ENCODE measurements at places on chromosomes 11 and 22.

DNA sequence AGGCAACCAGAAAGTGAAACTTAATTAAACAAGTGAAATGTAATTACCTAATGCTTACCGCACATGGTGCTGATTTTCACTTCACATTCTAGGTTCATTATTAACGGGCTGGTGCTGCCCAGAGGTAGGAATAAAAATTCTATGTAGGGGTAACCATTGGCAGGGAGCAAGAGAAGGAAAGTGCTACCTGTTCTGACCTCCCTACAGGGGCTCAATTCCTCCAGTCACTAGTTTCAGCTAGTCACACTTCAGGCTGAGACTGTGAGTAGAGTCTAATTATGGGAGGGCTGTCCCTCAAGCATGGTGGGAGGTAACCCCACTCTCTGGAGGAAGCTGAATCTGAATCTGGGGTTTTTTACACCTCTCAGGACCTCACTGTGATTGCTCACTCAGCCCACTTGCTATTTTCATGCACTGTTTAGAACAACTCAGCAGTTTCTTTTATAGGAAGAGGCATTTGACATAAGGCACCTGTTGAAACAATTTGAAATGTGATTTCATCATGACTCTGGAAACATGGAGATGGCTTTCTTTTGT is 75.4 kb downstream of the MAML2 start:
- no peak for DNase-seq

- no peak for DNase-seq
Measured at GRCh38 chr11:31913985-31914384, 102.9 kb upstream of the PAX6 start.

DNA sequence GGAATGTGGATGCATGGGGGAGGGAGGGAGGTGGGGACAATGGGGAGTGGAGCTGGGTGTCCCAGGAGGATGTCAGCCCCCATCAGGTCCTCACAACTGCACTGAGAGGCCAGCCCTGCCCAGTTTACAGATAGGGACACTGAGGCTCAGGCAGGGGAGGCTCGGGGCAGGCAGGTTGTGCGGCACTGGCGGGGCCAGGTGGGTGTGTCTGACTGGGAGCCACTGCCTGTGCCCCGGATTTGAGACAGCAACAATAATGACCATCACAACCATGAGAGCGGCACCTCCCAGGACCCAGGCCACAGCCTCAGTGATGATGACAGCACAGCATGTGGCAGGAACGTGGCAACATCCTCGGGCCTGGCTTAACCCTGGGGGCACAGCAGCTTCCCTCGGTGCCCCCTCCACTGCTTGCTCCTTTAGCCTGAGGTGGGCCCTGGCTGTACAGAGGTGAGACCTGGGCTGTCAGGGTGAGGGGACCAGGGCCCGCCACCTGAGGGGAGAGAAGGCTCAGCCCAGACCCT is 32.0 kb downstream of the SHISAL1 start:
- no peak for DNase-seq

- no peak for DNase-seq
Measured at GRCh38 chr11:8149726-8150125, 19.1 kb downstream of the RIC3 start.

GRCh38 chr11:15754221-15754620 is 602.1 kb downstream of the SOX6 start:
- DNase-seq = no peak

DNA sequence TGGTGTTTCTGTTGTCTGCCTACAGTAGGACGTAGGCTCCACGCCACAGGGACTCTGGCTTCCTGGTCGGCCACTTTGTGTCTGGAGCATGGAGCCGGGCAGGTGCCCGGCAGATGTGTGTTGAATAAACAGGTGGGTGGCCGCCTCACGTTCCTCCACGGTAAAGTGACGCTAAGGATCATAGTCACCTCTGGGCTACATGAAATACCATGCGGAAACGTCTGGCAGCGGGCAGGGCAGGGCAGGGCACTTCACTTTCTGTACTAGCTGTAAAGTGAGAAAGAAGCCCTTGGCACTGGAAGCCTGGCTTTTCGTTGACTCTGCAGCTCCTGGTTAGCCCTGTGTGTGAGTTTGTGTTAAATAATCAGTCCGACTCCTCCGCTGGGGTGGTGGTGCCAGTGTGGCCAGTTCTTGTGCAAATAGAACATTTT is 52.4 kb downstream of the MCM5 start:
- no peak for DNase-seq

- DNase-seq = no peak
Measured at GRCh38 chr11:67634366-67635230, 4.9 kb upstream of the NUDT8 start.

- no peak for DNase-seq
Measured at GRCh38 chr11:1884303-1884700, 7.4 kb downstream of the PRR33 start.

DNA sequence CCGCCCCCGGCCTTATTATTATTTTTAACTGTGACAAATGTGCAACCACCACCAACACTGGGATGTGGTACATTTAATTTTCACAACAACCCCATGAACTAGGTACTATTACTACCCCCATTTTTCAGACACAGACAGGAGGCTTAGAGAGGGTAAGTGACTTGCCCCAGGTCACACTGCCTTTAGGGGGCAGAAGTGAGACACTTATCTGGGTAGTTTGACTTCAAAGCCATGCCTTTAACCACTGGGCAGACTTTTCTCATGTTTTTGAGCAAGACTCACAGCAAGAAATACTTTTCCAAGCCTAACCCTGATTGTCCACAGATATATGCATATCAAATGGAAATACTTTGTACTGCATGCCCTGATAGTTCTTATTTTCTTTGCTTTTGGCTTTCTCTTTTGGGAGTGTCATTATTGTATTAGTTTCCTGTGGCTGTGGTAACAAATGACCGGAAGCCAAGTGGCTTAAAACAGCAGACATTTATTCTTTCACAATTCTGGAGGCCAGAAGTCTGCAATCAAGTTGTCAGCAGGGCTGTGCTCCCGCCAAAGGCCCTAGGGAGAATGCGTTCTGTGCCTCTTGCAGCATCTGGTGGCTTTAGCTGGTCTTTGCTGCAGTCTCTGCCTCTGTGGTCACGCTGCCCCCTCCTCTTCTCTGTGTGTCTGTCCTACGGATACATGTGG is 110.8 kb downstream of the GRIK4 start:
- no peak for DNase-seq

- no peak for DNase-seq
Measured at GRCh38 chr11:125093502-125093901, 17.9 kb downstream of the TMEM218 start.

GRCh38 chr11:114060392-114061047 is 1.0 kb downstream of the ZBTB16 start:
- no peak for DNase-seq

- DNase-seq = no peak
Measured at GRCh38 chr11:66478729-66479393, 1.4 kb upstream of the DPP3 start.

DNA sequence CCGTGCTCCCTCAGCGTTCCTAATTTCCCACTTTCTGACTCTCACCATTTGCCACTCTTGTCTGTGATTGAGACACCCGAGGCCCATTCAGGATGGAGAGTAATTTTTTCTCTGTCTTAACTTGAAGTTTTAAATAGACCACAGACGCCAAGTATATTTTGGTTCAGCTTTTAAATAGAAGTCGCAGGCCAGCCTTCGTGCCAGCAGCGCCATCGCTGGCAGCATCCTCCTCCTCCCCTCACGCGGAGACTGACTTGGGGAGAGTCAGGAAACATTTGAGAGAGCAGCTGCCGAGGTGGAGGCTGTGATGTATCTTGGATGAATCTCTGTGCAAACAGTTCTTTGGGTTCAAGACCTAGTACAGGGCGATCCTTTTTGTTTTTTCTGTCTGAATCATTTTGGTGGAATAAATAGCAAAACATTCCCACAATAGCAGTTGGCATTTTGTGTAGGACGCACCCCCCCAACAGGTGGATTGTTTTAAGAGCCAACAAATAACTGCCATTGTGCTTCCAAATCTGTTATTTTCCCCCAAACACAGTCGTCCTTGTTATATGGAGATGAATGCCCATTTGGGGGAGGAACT is 889 bp upstream of the DMC1 start:
- DNase-seq = peak; percentile 10

DNA sequence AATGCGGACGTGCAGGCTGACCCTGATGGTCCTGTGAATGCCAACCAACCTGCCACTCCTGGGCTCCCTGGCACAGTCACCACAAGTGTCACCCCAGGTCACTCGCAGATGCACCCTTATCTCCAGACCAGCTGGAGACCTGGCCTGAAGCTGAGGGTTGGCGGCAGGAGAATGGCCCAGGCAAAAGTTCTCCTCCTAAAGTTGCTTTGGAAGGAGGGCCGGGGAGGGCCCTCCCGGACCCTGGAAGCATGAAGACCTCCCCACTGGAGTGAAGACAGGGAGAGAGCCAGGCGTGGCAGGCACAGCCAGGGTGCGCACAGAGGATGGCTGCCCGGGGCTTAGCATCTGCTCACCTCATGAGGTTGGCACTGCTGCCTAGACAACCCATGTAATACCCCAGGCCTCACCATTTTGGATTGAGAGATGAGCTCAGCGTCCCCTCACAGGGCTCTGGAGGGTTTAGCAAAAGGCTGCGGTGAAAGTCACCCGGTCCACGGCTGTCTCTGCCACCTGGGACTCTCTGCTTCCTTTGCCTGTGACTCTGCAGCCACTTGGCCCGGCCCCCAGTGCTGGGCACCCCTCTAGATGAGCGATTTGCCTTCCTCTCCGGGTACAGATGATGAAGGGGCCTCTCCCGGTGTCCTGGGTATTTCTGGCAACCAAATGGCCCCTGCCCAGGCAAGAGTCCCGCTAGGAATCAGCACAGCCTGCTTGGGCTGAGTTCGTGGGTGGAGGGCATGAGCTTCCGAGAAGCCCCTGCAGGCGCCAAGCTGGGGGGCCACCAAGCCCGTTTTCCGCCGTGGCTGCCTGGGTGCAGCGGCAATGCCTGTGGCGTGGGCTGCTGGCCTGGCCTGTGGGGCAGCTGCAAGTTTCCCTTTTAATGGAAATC is 48.3 kb upstream of the SEPTIN5 start:
- DNase-seq = no peak

GRCh38 chr22:17412232-17412631 is 43.0 kb downstream of the CECR2 start:
- no peak for DNase-seq

- DNase-seq = no peak
Measured at GRCh38 chr22:36052505-36052941, 23.9 kb upstream of the RBFOX2 start.

GRCh38 chr11:122659676-122660554 is 4.4 kb downstream of the UBASH3B start:
- no peak for DNase-seq

GRCh38 chr11:2002042-2002776 is 4.6 kb upstream of the H19 start:
- DNase-seq = no peak

DNA sequence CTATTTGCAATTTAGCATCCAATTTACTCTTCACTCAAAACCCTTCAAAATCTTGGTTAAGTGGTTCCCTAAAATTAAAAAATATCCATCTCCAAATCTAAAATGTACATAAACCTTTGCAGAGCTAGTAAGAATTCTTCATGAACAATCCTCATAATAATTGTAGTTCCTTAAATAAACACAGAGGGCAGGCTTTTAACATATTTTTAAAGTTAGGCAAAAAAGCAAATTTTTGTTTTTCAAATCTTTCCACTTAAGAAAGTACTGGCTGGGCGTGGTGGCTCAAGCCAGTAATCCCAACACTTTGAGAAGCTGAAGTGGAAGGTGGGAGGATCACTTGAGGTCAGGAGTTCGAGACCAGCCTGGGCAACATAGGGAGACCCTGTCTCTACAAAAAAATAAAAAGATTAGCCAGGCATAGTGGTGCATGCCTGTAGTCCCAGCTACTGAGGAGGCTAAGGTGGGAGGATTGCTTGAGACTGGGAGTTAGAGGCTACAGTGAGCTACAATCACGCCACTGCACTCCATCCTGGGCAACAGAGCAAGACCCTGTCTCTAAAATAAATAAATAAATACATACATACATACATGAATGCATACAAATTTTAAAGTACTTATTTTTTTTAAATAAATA is 25.1 kb upstream of the PLAAT3 start:
- DNase-seq = no peak

DNA sequence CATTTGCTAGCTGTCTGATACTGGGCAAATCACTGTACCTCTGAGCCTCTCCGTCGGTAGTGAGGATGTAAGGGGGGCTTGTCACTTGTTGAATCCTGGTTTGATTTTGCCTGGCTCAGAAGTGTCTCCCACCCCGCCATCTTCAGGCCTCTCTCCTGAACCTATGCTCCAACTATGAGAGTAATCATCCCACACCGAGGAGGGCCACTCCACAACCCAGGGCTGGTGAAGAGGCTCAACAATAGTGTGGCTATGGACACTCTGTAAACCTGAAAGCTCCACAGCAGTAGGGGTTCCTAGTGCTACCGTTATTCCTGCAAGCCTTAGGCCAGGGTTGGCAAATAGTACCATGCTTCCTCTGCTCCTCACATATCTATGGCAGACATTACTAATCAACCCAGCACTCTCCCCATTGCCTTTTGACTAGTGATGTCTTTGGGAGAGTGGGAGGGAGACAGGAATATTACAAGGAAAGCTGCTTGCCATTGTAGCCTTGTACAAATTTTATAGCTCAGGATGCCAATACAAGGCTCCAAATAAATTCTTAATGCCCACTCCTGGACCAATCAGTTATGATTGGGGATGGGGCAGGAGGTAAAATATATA is 134.0 kb upstream of the TEAD1 start:
- no peak for DNase-seq

- DNase-seq = no peak
Measured at GRCh38 chr22:48309115-48309705, 1518.5 kb downstream of the BRD1 start.

GRCh38 chr11:29336727-29337575 is 679.9 kb downstream of the KCNA4 start:
- DNase-seq = no peak

DNA sequence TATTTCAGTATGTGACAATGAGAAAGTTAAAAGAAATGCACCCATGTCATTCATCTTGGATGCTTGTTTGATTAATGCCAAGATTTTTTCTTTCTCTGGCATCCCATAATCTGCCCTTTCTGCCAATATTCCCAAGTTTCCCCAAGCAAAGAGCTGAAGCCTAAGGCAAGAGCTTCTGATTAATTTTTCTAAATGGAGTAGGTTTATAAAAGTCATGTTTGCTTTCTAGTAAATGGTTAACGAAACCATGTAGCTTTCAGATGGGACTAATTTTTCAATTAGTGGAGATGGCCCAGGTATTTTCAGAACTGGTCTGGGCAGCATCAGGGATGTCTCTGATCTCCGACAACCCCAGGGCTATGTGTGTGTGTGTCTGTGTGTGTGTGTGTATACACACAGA is 55.3 kb downstream of the LRRC4C start:
- no peak for DNase-seq

GRCh38 chr22:29330753-29331152 is 15.3 kb upstream of the RASL10A start:
- DNase-seq = no peak

GRCh38 chr22:32854351-32854804 is 52.9 kb downstream of the TIMP3 start:
- no peak for DNase-seq

DNA sequence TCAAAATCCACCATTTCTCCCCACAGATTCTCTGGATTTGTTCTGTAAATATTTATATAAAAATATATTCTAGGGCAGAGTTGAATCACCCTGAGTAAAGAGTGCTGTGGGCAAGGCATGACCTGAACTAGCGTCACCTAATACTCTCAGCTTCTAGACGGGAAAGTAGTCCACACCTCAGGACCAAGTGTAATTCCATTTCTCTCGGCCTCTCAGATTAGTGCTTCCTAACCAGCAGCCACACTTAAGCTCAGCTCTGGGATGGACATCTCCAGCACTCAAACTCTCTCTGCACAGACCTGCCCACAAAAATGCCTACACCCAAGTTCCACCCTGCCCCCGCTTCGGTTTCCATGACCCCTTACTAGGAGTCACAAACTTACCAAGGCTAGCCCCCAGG is 5.3 kb downstream of the SPTBN2 start:
- DNase-seq = no peak

- DNase-seq = no peak
Measured at GRCh38 chr22:27060190-27060589, 402.8 kb downstream of the MIAT start.

Data from stimulated activated CD4-positive, alpha-beta T cell treated with anti-CD3 and anti-CD28 coated beads, Interleukin-1b, Interleukin-23, amount 100 ng/mL, for 24 hours (primary cell).